NCI-H526 treated with DMSO at 0.1 percent for 48 hours (cell line): ENCODE measurements at places on chromosomes 6 and 20.

GRCh38 chr20:51597389-51598231 lies 55.1 kb upstream of the NFATC2 start:
- no peak for DNase-seq

GRCh38 chr20:41150664-41151063 lies 13.3 kb downstream of the PLCG1 start:
- DNase-seq, result no peak

DNA sequence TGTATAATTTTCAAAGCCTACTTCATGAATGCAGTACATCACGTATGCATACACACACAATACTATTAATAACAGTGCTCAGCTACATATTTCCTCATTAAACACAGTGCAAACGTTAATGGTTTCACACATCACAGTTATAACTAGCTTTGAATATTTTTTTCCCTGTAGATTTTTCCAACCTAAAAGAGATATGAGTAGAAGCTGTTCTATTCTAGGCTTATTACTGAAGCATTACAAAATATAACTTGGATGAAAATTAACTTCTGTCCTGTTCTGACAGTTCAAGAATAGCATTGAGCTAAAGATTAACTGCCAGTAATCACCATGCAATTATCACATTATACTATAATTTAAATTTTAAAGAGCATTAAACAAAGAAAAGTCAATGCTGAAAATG lies 6.2 kb downstream of the LMBRD1 start:
- DNase-seq, result no peak

DNA sequence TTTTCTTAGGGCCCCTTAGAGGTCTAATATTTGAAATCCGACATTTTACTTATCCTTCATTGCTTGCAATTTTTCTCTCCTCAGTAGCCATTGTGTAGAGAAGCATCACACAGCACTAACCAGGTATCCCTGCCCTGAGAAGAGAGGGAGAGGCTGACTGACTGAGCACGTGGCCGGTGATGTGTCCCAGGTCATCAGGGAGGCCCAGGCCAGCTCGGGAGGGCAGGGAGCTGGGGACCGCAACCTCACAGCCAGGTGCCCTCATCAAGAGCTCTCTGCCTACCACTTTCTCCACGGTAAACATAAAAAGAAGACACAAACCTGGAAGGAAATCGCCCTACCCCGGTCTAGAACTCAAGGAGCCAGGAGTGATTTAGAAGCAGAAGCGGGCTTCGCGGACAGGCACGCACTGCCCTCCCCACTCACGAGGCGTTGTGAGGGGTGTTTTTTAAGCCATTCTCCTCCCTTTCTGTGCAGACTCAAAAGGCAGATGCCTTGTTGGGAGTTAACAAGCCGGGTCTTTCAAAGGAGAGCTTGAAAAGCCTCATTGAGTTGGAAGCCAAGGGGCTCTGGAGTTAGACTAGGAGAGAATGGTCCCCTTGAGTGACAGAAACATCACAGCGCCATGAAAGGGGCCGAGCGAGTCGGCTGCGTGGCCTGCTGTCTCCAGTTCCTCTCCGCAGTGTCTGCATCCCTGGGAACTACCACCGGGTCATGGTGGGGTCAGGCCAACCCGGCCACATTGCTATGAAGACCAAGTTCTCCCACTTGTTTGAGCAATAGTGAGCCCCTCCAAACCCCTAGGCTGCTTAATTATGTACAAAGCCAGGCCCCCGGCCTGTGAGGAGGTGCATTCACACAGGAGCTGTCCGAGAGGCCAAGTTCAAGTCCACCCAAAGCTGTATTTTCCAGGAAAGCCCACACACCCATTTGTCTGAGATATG lies 285.4 kb downstream of the CDH4 start:
- no peak for DNase-seq

- DNase-seq, result no peak
These were observed 72.5 kb downstream of the ARHGAP18 start for GRCh38 chr6:129637340-129638054.

- DNase-seq, result no peak
These were observed 220.0 kb upstream of the THBS2 start for GRCh38 chr6:169473663-169474062.

DNA sequence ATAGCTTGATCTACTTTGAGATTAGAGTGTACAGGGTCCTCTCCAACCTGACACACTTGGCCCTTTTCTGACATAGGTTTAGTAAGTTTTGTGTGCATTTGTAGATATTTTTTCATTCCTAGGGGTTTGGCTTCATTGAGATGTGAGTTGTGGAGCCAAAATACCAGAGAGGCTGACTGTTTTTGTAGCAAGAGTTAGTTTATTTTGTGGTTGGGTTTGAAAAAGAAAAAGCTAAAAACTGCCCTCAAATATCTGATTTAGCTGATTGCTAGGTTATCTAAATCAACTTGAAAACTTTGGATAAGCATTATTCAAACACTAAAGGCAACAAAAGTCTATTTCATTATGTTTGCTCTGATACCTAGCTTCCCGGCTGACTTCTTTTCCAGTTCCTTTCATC lies 164.7 kb upstream of the CENPW start:
- no peak for DNase-seq

- DNase-seq, result no peak
These were observed 2.6 kb upstream of the ADGB start for GRCh38 chr6:146595972-146596731.

DNA sequence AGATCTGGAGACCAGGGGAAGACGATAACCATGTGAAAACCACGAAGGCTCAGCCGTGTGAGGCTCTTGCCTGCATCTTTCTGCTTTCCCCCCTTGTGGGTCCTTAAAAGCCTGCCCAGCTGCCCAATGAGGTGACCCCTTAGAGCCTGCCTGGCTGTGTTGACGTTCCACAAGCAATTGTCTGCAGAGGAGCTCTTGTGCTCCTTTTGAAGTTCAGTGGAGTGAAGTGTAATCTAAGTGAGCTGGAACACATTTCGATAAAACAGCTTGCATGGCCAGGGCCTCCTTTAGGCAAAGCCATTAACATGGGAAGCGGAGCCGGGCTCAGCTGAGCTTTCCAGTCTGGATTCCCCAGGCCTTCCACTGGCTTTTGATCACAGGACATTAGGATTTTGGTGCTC lies 27.3 kb upstream of the TCP11 start:
- no peak for DNase-seq
